ENCODE measurements at places on chromosomes 2 and 18.

DNA sequence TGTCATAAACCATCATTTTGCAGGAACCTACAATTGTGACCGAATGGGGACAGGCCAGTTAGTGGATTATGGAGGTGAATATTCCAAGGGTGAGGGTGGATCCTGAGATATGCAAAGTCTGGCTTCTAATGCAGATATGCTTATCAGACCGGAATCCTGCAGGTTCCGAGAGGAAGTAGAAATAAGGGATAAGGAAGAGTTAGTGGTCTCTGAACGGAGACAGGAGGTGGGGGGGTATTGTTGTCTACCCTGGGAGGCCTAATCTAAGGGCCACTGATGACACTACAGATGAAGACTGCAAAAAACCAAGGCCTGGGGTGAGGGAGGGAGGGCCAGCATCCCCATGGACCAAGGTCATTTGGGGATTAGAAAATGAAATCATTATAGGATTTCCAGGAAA, 67.7 kb upstream of the GATA6 start:
- no peak for DNase-seq

- no peak for DNase-seq
These were observed 267.9 kb downstream of the NYAP2 start for GRCh38 chr2:225667445-225667844.

- DNase-seq: no peak
These were observed 39.3 kb downstream of the NGEF start for GRCh38 chr2:232973796-232974195.

GRCh38 chr2:19460761-19461160, 102.3 kb upstream of the OSR1 start:
- DNase-seq: no peak

DNA sequence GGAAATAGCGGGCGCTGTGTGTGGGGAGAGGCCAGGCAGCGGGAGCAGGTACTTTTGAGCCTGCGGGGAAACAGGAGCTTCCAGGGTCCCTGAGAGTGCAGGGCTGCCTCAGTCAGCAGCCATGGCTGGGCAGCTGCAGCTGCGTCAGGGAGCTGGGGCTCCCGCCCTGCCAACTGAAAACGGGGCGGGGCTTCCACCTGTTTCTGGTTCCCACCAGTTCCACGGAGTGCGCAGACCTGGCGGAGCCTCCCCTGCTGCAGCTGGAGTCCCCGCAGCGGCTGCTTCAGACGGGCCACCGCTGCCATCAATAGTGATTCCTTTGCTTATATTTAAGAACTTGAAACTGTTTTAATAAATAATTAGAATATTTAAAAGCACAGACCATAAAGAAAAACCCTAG, 30.6 kb upstream of the RPRM start:
- DNase-seq: no peak

DNA sequence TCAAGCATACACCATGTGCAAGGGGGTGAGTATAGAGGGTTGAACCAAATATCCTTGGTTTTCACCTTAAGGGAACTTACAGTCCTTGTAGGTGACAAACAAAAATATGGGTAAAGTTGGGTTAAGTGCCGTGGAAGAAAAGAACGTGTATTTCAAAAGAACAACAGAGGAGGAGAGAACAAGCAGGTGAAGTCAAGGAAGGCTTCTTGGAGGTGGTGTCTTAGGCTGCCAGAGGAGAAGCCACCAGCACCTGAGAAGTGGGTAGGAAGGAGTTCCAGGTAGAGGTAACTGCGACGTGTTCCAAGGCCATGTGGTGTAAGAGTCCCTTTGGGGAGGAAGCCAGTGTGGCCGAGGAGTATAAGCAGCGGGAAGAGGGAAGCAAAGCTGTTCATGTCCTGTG, 27.2 kb downstream of the CABLES1 start:
- DNase-seq: no peak

- no peak for DNase-seq
These were observed 21.5 kb upstream of the GPC1 start for GRCh38 chr2:240413813-240414429.

DNA sequence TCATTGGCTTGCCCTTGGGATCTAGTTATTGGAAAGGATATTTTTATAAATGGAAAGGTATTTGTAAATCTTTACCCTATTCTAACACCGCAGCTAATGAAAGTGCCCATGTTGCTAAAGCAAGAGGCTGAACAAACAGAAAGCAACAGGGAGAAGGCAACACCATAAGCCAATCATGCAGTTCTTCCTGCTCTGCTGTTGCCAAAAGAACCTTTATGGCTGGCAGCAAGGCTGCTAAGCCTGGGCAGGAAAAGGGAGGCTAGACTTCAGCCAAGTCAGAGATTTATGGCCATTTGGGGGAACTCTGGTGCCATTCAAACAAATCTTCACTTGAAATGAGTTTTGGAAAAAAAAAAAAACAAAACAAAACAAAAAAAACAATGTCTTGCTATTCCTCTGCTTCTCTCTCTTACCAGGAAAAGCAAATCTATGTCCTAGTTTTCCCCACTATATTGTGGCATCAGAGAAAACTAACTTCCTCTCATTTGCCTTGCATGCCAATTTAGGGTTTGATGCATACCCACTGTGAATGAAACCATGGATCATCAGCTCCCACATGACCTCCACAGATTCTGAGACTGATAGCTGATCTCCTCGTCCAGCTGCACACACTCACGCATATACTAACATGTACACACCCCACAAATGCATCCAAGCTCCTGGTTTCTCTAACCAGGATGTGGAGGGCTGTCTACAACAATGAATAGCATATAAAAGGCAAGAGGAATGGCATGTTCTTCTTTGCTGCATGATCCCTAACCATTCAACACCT, 179.3 kb downstream of the C1D start:
- DNase-seq: no peak

GRCh38 chr2:237628247-237629187, 1.1 kb downstream of the LRRFIP1 start:
- DNase-seq: no peak

DNA sequence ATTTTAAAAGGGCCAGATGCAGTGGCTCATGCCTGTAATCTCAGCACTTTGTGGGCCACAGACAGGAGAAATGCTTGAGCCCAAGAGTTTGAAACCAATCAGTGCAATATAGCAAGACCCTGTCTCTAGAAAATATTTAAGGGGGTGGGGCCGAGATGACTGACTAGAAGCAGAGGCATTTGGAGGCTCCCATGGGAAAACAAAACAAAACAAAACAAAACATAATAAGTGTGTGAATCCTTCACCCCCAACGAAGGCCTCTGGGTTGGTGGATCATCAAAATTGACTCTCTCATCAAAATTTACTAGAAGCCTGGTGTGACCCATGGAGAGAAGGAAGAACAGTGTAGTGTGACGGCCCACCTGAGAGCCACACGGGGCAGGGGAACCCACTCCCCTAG, 560.9 kb downstream of the LRP1B start:
- DNase-seq: no peak

- DNase-seq: peak; percentile 26
These were observed 55.2 kb upstream of the SEMA4C start for GRCh38 chr2:96924775-96925747.

DNA sequence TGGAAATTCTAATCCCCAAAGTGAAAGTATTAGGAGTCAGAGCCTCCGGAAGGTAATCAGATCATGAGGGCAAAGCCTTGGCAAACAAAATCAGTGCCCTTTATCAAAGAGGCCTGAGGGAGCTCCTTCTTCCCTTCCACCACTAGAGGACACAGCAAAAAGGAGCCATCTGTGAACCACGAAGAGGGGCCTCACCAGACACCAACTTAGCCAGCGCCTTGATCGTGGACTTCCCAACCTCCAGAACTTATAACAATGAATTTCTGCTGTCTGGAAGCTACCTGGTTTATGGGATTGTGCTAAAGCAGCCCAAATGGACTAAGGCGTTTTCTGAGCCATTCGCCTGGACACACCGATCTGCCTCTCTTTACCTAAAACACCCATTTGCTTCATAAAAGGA, 133.1 kb downstream of the EIPR1 start:
- DNase-seq: no peak

GRCh38 chr2:241553981-241554380, 4.6 kb upstream of the BOK start:
- DNase-seq: no peak

GRCh38 chr2:2109186-2109585, 221.9 kb downstream of the MYT1L start:
- DNase-seq: no peak

DNA sequence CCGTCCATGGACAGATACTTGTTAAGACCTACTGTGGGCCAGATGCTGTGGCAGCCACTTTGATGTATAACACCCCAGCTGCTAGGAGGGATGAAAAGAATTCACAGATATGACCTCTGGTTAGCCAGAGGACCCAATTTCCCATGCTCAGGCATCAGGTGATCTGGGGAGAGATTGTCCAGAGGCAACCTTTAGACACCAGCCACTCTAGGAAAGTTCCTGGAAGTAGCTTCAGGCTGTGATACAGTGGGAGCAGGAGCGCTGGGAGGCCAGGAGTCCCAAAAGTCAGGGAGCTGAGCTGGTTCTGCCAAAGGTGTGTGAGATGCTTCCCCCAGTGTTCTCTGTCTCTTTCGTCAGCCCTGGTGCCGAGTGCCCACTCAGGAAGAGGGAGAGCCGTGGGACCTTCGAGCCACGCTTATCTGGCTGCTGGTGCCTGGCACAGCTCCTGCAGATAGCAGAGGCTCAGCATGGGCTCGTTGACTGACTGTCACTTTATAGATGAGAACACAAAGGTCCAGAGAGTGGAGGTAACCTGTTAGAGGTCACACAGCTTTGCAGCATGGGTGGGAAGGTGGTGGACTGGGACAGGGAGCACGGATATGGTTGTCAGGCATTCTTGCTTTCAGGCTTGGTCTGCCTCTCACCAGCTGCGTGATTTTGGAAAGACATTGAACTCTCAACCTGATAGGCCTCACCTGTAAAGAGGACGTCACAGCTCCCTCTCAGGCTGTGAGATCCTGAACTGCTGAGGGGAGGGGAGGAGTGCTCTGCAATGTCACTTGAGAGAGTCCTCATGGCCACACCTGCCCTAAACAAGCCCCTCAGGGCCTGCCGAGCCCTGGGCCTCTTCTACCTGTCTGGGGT, 7.8 kb upstream of the RALB start:
- no peak for DNase-seq

GRCh38 chr2:65602603-65603235, 170.3 kb upstream of the SPRED2 start:
- no peak for DNase-seq

GRCh38 chr18:33330711-33331110, 109.8 kb downstream of the CCDC178 start:
- no peak for DNase-seq

DNA sequence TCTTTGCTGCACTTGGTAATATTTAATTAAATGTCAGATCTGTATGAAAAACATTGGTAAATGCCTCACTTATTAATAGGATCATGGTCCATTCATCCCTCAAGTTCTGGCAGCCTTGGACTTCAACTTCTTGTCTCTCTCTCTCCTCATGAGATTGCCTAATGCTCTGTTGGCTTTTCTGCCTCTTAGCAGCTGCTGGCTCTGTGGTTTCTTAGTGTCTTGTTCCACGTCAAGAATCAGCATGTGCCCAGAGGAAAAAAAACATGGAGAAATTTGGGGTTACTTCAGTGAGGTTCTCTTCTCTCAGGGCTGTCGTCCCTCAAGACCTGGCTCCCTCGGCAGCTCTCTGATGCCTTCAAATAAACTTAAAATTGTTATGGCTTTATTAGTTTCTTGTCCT, 75.4 kb downstream of the TAF4B start:
- DNase-seq: peak; percentile 78

- no peak for DNase-seq
These were observed 26.6 kb upstream of the DUSP2 start for GRCh38 chr2:96171831-96172230.

- DNase-seq: no peak
These were observed 11.6 kb upstream of the SDC1 start for GRCh38 chr2:20236496-20236895.

GRCh38 chr2:164661349-164661748, 40.1 kb upstream of the GRB14 start:
- no peak for DNase-seq

- no peak for DNase-seq
These were observed 348.9 kb upstream of the RAB12 start for GRCh38 chr18:8260319-8260718.

DNA sequence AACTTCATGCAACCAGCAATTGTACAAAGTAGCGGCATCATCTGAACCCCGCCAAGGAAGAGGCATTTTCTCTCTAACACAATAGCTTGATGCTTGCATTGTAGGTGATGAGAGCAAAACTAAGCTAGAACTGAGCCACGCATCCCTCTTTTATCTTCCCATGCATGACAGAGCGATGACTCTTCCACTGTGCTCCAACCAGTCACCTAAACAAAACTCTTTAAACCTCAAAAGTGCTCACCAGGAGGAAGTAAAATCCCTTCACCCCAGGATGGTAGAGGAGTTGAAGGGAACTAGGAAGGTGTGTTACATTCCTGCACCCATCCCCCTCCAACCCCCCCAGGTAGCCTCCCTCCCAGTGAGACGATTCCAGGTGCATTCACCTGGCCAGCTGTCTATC, 59.7 kb upstream of the SALL3 start:
- no peak for DNase-seq

GRCh38 chr2:16179701-16180416, 239.5 kb downstream of the MYCN start:
- no peak for DNase-seq

GRCh38 chr2:238900511-238900910, 52.6 kb downstream of the TWIST2 start:
- DNase-seq: no peak

- peak; percentile 24 for DNase-seq
These were observed 64.3 kb upstream of the RBMS1 start for GRCh38 chr2:160557903-160558302.

DNA sequence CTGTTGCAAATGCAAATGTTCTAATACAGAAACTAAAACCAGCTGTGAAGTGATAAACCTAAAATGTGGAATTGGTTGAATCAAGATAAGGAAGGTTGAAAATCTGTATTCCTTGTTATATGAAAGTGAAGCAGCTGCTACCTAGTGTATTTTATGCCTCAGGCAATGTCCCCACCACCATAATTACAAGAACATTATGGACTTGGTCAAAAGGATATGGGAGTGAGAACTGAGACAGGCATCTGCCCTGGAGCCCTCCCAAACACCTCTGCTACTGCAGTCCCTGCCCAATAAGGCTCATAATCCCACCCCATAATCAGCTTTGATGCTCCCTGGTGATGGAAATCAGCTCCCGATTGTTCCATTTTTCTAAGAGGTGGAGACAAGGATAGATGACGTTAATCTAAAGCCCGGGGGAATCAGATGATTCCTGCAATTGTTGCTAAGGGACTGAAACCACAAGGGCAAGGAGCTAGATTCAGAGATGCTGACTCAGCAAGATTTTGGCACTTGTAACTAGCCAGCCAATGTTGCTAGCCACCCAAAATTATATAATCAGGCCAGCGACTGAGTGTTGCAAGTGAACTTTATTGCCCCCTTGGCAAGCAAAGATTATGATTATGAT, 69.5 kb downstream of the EVA1A start:
- DNase-seq: no peak

DNA sequence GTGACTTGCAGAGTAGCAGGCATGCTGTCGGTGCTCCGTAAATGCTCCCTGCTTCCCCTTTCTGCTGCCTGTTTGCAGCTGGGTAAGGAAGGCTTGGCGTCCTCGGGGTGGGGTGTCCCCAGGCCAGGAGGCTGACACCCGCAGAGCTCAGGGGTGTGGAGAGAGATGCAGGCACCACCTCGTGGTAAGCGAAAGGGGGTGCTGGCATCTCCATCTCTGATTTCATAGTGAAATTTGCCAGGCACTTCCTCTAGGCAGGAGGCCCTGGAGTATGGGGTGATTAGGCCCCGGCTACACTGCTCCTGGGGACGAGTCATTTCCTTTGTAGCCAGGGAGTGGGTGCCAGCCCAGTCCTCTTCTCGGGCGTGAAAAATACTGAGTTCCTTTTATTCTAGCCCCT, 160.4 kb downstream of the KLHL29 start:
- DNase-seq: peak; percentile 74

GRCh38 chr2:19367326-19367725, 8.9 kb upstream of the OSR1 start:
- peak; percentile 72 for DNase-seq

GRCh38 chr2:233689501-233689900, 3.2 kb upstream of the UGT1A6 start:
- DNase-seq: peak; percentile 15

Data from MV-4-11 (cell line).